Activated T-helper 1 cell treated with anti-CD3 and anti-CD28 coated beads, Interleukin-12 subunit alpha, Interleukin-12 subunit beta, Interleukin-2, Interleukin-4 antibody, amounts not matched to agents 30 ng/mL and 10 ng/mL and 1 ng/mL, durations not matched to agents 14 hours and 24 hours and 36 hours (primary cell): ENCODE measurements at places on chromosomes 3 and 15.

DNA sequence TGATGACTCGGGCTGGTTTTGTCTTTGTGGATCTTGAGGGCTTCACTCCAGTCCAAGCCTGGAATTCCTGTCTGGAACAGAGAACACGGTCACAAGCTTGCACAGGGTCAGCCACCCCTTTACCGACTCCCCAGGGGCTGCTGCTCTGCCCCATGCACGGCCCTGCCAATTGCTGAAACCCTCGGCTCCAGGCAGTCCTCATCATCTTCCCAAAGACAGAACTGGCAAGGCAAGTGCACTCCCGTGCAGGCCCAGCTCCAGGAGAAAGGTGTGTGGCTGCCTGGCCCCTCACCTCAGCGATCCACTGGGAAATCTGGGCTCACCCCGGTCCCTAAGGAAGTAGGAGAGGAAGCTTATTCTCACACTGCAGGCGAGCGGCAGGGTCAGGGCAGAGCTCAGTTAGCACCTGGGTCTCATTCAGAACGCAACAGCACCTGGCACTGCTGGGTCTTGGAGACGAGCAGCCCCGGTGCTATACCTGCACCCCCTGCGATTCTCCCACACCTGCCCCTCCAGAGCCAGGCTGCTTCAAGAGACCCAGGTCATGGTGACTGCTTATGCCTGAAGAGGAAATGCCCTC is 7.2 kb downstream of the MAP6D1 start:
- no peak for DNase-seq

DNA sequence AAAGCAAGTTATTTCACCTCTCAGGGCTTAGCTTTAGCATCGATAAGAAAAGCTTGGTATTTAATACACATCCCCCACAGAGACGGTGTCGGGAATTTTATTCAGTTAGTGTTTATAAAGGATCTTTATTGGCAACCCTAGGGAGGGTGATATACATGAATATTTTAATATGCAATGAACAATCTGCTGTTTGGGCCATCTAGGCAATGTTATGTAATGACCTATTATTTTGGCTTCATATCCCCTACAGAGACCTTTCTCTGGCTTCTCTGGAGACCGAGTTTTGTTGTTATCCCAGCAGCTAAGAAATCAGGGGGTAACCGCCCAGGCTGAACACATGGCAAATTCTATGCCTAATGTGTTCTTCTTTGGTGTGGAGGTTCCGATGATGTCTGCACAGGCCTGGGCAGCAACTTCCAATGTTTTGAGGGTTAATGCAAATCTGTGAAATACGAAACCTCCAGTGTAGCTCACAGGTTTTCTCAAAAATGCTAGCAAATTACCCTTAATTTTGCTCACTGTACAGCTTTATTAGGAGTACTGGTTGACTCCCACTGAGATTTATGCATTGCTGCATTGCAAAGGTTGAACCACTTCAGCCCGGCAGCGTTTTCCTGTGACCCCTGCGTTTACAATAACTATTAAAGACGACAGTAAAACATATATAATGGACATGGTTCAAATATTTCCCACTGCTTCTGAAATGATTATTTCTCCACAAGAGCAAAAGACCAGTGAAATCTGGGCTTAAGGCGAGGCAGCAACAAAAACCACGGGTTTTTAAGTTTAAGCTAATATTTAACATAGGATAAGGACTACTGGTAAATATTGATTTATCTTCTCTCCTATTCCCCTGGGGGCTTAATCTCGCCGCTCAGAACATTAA is 298.3 kb upstream of the NR2E3 start:
- no peak for DNase-seq

GRCh38 chr15:89291934-89292438 is 42.6 kb downstream of the POLG start:
- no peak for DNase-seq

- peak; percentile 62 for DNase-seq
Measured at GRCh38 chr3:13544293-13544831, 4.6 kb upstream of the FBLN2 start.

DNA sequence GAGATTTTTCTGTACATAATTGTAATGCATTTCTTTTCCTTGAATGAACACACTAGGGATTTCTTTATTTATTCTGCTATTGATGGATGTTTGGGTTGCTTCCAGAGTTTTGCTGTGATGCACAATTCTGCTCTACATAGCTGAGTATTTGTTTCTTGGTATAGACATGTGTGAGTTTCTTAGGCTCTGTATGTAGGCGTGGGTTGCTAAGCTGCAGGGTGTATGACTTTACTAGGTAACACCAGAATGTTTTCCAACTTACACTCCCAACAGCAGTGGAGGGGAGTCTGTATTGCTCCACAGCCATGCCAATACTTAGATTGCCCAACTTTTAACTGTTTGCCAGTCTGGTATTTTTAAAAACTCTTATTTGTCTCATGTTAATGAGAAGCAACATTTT is 155.5 kb upstream of the TNIK start:
- DNase-seq = no peak

DNA sequence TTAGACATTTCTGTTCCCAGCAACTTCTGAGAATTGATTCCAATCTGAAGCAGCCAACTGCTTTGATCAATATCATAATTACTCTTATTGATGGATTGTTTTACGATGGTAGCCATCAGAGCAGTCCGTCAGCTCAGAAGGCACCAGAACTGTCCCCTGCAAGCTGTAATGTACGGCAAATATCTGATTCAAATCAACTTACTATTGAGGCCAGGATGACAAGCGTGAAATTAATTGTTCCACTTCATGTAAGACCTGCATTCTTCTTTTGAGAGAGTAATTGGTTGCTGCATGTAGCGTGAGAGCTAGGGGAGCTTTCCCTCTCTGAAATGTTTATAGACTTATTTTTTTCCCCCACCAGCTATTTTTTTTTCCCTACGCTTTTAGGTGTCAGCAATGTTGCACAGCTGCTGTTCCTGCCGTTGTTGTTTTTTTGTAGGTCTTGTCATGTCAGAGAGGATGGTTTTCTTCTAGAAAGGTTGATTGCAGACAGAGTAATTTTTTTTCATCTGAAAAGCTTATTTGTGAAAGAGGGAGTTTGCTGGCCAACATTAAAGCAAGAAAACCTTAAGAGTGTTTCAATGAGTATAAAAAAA is 134.9 kb downstream of the CACNA2D3 start:
- DNase-seq = no peak

DNA sequence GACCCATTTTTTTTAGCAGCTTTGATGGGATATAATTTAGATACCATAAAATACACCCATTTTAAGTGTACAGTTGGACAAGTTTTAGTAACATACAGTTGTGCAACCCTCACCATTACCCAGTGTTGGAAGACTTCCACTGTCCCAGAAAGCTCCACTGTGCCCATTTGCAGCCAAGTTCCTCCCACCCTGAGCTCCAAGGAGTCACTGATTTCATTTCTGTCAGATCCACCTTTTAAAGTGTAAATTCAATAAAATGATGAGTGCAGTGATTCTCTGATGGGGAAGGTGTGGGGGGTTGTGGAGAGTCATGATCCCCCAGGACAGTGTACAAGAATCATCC is 93.2 kb upstream of the IGF1R start:
- no peak for DNase-seq
